SJCRH30 (cell line): ENCODE measurements at places on chromosomes 16 and 17. TPM values are rescaled to one million over a fixed set of nuclear protein-coding genes. Genes with fewer than 3 reads are reported as not detected.
A peak's percentile ranks its signal among the peaks of the same experiment; 100 is the strongest.

RHOT1 gene
- 48.9 and 49.2 TPM in 2 replicates for total RNA-seq

KRTAP4-4 gene
- total RNA-seq, result not detected in 2 replicates

DNA sequence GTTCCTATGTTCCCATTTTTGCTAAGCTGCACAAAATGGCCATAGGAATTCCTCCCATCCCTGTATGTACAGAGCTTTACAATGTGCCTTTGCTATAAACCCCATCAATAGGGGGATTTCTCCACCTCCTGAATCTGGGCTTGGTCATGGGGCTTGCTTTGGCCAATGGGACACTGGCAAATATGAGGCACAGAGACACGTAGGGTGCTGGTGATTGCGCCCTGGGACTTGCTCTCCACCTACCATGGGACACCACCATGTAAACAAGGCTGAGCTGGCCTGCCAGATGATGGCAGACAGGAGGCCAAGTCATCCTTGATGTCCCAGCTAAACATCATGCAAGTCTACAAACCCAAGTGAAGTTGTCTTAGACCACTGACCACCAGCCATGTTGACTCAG lies 15.3 kb upstream of the ALDH3A1 start:
- no peak for DNase-seq

DNA sequence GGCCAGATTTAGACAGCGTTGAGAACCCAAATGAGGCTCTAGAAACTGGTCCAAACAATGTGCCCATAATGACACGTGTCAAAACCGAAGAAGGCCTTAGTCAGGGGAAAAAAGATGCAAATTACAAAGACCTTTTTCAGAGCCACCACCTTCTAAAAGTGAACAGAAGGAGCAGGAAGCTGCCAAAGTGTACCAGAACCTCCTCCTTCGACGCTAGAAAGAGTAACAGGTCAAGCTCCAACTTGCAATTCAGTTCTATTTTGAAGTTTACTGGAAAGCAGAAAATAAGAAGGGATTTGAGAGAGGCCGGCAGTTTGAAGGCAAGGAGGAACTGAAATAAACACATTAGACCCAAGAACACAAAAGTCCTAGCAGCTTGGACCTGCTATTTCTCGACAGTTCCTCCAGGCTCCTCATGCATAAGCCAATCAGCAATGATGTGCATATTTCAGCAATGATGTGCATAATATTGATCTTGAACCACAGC lies 61.8 kb downstream of the XYLT1 start:
- DNase-seq, result no peak

EME1 gene
- 18.4 and 20.8 TPM in 2 replicates for total RNA-seq

- no peak for DNase-seq
Measured at GRCh38 chr16:48575471-48576050, 34.4 kb downstream of the N4BP1 start.

MYH3 gene
- 0.57 and 1.4 TPM in 2 replicates for total RNA-seq

DNA sequence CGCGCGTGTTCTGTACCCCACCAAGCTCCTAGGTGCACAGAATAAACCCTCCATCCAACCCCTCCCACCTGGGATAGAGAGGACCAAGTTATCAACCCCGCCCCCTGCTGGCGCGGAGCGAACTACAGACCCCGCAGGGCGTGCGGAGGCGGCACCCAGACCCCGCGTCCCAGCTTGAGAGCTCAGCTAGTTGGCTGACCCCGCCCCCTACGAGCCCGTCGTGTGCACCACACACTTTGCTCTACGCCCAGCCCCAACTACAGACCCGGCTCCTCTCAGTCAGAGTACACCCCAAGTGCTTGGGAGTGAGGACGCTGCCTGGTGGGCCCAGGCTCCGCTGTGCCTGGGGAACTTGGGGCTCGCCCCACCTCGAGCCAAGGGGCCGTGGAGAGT lies 1.5 kb downstream of the GRIN2A start:
- no peak for DNase-seq

TSNAXIP1 gene
- total RNA-seq, result 0.33 and 0.49 TPM in 2 replicates

SMIM36 gene
- not detected in 2 replicates for total RNA-seq

GRCh38 chr17:27523712-27524111 lies 67.5 kb downstream of the KSR1 start:
- DNase-seq, result no peak

DNA sequence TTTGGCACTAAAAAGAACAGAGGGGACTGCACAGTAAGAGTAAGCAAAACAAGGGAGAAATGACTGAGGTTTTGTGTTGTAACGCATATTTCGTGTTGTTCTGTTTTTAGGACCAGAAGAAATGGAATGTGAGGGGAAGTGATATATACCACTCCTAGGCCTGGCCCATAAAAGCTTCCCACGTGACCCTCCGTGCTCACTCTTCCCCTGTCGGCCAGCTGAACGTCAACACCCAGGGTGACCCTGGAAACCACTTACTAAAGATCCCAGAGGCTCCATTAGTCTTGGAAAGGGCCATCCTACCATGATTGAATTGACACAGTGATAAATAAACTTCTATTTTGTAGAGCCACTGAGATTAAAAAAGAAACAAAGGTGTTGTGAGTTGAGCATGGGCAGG lies 79.8 kb downstream of the HELZ start:
- DNase-seq, result no peak

DNA sequence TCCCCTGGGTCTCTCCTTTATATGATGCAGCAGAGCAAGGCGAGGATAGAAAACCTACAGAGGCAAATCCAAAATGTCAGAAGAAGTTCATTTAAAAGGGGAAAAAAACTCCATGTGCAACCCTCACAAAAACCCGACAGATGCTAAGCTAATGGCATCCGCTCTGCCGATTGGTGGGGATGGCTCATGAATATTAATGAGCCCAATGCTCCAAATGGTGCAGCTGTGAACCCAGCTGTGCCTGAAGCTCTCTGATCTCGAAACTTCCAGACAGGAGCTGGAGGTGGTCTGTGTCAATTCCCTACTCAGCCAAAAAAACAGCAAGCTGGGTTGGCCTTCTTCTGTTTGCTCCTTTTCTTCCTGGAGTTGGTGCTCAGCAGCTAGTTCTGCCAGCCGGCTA lies 15.5 kb downstream of the SNX11 start:
- peak; percentile 70 for DNase-seq

DNA sequence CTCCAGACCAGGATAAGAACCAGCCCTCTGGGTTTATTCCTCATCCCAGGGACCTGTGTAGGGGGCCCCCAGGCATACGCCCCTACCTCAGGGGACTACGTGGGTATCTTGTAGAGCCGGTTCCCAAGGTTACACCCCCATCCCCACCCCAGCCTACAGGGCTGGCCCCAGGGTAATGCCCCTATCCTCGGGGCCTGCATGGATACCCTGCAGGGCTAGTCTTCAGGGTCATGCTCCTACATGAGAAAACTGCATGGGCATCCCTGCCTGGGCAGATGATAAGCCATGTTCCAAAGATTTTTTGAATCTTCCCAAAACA lies 14.2 kb downstream of the HDAC5 start:
- DNase-seq, result no peak

DNA sequence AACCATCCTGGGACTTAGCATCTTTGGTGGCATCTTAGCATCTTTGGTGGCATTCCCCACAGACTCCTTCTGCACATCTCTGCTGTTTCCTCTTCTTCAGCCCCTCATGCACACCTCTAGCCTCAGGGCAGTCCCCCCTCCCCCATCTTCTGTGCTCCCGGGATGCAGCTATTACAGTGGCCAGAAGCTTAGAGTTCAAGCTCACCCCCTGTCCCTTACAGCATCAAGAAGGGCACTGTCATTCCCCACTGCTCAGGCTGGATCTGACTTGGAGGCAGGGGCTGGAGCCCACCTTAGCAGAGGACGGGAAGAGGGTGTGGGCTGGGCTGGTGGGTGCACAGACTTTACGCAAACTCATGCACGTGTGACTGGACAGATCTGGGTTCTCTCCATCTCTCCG lies 650 bp downstream of the EPN3 start:
- DNase-seq, result no peak

KRTAP3-1 gene
- not detected in 2 replicates for total RNA-seq

GINS2 gene
- total RNA-seq, result 50.9 and 51.2 TPM in 2 replicates

DNA sequence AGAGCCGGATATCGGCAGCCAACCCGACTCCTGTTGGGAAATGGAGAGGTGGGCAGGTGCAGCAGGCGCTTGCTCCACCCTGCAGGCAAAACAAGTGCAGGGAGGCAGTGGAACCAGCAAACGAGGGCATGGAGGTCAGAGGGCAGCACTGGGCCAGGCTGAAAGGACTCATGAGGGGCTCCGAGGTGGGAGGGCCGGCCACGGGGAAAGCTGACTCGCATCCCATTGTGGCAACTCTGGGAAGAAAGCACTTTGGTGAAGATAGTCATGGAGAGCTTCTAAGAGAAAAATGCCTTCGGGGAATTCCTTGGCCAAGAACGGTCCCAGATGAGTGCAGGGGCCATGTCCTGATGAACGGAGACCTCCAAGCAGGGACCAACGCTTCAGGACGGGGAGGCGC lies 4.4 kb downstream of the CYBC1 start:
- DNase-seq, result no peak

EXOC3L1 gene
- 1.5 and 2.0 TPM in 2 replicates for total RNA-seq

DNA sequence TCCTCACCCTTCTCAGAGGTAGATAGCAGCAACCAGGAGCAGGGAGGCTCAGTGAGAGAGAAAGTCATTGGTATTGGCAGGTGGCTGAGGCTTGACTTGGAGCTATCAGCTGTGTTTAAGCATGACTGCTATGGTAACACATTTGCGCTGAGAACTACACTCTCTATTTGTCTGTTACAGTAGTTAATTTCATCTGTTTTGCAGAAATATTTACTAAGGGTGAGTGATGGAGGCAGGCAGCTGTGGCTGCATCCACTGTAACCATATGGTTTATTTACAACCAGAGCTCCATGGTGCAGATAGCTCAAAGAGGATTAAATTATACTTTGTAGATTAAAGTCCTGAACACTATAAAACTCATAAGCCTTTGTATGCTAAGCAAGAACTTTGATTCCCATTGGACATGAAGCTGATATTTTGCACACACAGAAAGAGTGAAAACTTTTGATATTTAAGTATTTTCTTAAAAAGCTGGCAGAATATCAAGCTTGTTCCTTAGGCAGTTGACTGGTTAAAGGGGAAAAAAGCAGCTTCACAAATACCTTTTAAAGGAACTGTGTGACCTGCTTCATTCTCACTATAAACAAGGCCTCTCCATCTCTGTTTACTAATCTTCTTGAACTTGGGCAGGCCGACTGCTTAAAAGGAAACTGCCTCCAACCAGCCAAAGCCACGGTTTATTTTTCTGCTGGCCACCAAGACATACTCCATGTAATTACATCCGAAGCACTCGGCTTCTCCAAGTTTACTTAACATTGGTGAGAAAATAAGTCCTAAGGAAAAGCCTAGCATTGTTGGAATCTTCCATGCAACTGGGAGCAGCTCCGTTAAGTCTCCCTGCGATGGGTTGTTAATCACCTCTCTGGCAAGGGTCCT lies 299.8 kb upstream of the ZFHX3 start:
- peak; percentile 4 for DNase-seq

GRCh38 chr16:12805066-12805465 lies 1.4 kb upstream of the CPPED1 start:
- no peak for DNase-seq

DNA sequence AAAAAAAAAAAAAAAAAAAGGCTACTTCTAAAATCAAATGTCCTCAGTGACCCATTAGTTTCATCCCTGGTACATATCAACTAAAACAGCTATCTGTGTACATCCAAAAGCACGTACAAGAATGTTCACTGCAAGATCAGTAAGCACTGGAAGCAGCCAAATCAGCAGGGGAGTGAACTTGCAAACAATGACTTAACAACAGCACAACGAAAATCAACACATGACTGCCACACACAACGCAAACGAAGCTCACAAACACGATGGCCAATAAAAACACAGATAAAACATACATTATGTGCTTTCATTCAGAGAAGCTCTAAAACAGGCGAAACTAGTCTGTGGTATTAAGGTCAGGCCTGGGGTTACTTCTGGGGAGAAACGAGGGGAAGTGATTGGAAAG lies 60.6 kb downstream of the XPO6 start:
- DNase-seq, result no peak

TTC19 gene
- 59.5 and 70.4 TPM in 2 replicates for total RNA-seq

- no peak for DNase-seq
Measured at GRCh38 chr16:83929811-83930555, 23.1 kb upstream of the OSGIN1 start.

ACTG1 gene
- 2,768 and 3,121 TPM in 2 replicates for total RNA-seq

DNA sequence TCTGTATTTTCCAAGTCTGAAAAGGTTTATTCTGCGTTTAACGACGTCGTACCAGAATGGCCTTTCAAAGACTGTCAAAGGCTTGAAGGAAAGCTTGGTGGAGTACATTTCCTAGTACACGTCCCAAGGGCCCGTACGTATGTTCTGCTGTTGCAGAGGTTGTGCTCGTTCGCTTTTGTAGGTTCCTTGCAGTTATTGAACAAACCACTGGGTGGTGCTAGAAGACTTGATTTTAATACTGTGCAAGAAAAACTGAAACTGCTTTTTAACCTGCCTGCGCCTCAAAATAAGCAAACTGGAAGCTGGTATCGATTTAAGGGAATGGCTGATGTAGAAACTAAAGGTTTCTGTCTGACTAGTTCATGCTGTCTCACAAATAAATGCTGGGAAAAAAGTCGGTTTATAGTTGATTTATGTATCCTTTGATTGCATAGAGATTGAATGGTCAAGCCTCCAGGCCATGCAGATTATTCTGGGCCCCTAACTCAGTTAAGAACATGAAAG lies 54.6 kb downstream of the USP10 start:
- peak; percentile 49 for DNase-seq

- DNase-seq, result no peak
Measured at GRCh38 chr17:62581764-62582163, 45.7 kb upstream of the MRC2 start.

- no peak for DNase-seq
Measured at GRCh38 chr16:47008174-47008573, 34.7 kb upstream of the DNAJA2 start.

GRCh38 chr17:17591355-17592298 lies at the start of gene PEMT:
PEMT (minus strand) TSS chr17:17591708; CDS start chr17:17591626, 82 bp downstream.
- peak; percentile 100 for DNase-seq

DNA sequence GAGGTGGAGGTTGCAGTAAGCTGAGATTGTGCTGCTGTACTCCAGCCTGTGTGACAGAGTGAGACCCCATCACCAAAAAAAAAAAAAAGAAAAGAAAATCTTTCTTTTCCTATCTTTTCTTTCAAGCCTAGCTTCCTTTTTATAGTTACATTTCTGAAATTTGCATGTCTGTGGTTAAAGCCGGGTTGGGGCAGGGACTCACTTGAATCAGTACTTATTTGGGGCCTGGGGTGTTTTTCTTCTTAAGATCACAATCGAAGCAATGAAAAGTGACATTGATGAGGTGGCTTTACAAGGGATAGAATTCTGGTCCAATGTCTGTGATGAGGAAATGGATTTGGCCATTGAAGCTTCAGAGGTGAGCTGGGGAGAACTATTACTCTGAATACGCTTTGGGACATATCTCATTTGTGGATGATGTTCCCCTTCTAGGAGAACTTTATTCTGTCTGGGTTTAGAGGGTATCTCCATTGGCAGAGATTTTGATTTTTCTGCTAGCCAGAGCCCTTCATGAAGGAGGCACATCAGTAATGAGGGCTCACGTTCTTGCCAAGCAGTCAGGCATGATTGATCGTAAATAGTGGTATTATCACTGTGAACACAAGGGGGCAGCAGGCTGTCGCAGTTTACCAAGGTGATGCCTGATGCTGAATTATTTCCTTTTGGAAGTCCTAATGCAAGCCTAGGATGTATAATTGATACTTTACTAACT lies 14.3 kb downstream of the KPNB1 start:
- peak; percentile 37 for DNase-seq

PDE6G gene
- 0.13 and 0.34 TPM in 2 replicates for total RNA-seq

HCRT gene
- 1.0 TPM in 1 of 2 replicates, not detected in the other for total RNA-seq

WNT3 gene
- 10.8 and 11.9 TPM in 2 replicates for total RNA-seq

JPT1 gene
- 313 and 320 TPM in 2 replicates for total RNA-seq
